CD4-positive, alpha-beta T cell treated with Interleukin-2 at 100 ng/mL for 4 hours (primary cell): ENCODE measurements at places on chromosomes 3 and 15.

- no peak for DNase-seq
Observed at GRCh38 chr15:65757256-65757655, 34.8 kb downstream of the DENND4A start.

GRCh38 chr3:42096796-42097565 lies 5.8 kb downstream of the TRAK1 start:
- DNase-seq, result no peak

DNA sequence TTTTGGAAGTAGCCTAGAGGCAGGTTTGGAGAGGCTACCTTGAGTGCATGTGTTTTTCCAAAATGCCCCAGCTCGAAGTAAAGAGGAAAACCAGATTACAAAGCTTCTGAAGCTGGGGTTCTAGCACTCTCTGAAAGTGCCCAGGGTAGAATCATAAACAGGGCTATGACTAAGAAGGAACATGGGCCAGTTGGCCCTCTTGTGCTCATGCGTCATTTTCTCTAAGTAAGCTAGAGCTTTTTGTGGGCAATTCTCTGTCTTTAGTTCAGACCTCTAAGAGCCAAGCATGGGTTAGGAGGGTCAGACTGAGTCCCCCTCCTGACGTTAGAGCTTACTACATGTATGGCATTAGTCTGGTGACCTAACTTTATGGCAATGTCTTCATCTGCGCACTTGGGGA lies 129.5 kb upstream of the UMPS start:
- DNase-seq, result no peak

DNA sequence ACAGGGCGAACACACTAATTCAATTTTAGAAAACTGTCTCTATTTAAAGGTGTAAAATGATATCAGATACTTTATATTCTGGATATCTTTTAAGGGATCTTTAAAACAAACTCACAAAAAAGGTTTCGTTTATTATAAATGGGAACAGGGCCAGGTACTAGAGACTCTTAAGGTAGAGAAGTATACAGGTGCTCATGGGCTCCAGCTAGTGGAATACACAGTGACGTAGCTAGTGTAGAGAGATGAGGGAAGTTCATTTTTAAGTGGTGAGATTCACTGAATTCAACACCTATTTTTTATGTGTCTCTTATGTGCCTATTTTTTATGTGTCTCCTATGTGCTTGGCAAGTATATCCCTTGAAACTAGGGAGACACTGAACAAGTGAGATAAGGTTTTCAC lies 132.7 kb upstream of the FAM3D start:
- no peak for DNase-seq

DNA sequence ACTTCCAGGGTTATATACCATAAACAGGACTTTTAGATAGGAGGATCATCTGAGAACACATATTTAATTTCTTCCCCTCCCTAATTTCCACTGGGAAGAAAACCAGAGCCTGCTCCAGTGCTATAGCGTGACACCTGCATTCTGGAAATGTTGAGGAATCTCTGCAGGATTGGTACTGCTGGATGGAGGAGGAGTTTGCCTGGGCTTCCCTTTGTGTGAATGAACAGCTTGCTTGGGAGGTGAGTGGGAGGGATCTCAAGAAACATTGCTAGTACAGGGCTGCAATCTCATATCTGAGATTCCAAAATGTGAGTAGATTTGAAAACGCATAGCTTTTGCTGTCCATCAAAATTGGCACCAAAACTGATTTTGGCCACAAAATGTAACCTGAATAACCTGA lies 295.9 kb upstream of the RGMA start:
- no peak for DNase-seq

DNA sequence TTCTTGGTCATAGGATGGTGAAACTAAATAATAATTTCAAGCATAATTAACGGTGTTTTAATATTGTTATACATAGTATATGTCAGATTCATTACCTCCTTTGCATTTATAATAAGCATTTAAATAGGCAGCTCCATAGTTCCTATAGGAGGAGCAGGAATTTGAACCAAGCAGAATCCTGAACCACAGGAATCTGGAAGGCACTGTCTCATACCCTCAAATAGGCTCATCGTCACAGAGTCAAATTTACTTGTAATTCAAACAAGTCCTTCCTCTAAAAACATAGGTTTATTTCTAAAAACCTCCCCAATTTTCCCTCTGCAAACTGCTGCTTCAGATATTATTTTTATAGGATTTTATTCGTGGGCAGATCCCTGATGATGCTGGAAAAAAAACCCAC lies 376.3 kb upstream of the ARHGEF26 start:
- DNase-seq, result no peak

DNA sequence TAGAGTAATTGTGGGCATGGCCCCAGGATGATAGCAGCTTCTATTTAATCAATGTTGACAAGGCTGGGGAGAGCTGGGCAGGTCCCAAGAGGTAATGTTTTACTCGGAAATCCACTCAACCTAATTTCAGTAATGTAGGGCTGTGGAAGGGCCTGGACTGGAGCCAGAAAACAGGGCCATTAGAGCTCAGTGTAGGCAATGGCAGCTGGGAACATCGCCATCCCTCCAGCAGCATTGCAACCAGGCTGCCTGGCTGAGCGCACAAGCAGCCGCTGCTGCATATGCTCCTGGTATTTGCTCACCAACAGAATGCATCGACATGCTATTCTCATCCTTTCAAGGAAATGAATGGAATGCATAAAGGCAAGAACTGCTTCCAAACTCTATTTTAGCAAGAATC lies 90.0 kb downstream of the GAP43 start:
- no peak for DNase-seq

- DNase-seq, result no peak
Observed at GRCh38 chr3:197000211-197000610, 29.4 kb downstream of the MELTF start.

- no peak for DNase-seq
Observed at GRCh38 chr3:14430706-14431451, 28.5 kb downstream of the SLC6A6 start.

DNA sequence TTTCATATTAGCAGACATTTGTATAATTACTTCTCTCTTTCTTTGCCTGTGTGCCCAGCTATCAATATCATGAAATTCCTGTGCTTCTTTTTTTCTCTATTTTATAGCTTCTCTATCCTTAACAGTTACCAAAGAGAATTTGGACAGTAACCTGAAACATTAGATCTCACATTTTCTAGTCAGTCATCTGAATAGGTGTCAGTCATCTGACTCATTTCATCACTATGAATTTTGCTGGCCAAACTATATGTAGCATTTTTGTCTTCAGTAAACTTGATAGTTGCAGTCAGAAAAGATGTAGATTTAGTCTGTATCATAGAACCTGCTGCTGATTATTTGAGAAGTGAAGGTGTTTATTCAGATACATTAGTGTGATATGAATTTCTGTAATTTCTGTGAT lies 52.6 kb downstream of the HMG20A start:
- no peak for DNase-seq

DNA sequence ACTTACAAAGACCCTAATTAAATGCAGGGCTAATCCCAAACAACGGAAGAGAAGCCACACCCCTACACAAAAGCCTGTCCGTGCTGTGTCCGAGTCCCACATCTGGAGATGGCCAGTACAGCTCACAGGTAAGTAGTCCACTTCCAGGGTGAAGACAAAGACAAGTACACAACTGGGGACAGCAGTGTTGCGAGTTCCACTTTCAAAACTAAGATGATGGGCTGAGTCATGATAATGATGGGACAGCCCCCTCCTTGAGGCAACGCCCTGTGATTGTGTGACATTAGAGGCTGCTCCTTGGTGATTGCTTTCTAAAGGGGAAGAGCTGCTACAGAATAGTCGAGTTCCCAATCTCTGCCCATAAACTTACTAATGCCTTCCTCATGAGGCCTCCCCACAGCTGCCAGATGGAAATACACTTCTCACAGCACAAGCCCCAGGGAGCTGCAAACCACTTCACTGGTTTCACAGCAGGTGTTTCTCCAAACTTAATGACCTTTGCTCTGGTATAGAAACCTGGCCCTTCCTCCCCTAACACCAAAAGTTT lies 27.6 kb downstream of the RFT1 start:
- peak; percentile 54 for DNase-seq

- DNase-seq, result no peak
Observed at GRCh38 chr3:135650309-135650708, 315.2 kb upstream of the PPP2R3A start.
